NCI-H774 (cell line): ENCODE measurements at places on chromosomes 12 and 14.

GRCh38 chr12:95605087-95605486 is 53.8 kb upstream of the USP44 start:
- no peak for DNase-seq

GRCh38 chr12:65496617-65497016 is 218.1 kb downstream of the MSRB3 start:
- no peak for DNase-seq

- no peak for DNase-seq
Observed at GRCh38 chr12:125519026-125519651, 453.9 kb downstream of the AACS start.

DNA sequence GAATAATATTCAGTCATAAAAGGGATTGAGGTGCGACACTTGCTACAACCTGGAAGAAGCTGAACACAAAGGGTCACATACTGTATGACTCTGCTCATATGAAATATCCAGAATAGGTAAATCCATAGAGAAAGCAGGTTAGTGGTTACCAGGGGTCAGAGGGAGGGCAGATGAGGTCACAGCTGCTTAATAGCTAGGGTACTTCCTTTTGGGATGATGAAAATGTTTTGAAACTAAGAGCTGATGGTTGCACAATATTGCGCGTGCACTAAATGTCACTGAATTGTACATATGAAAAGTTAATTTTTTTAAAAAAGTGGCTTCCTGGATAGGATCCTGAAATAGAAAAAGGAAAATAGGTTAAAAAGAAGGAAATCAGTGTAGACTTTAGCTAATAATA is 23.8 kb downstream of the NEUROD4 start:
- DNase-seq: no peak

- no peak for DNase-seq
Observed at GRCh38 chr12:44287545-44287944, 451.7 kb downstream of the TMEM117 start.

GRCh38 chr12:68425998-68426397 is 93.8 kb upstream of the MDM1 start:
- no peak for DNase-seq

GRCh38 chr14:51323492-51323891 is 83.4 kb downstream of the TMX1 start:
- no peak for DNase-seq

DNA sequence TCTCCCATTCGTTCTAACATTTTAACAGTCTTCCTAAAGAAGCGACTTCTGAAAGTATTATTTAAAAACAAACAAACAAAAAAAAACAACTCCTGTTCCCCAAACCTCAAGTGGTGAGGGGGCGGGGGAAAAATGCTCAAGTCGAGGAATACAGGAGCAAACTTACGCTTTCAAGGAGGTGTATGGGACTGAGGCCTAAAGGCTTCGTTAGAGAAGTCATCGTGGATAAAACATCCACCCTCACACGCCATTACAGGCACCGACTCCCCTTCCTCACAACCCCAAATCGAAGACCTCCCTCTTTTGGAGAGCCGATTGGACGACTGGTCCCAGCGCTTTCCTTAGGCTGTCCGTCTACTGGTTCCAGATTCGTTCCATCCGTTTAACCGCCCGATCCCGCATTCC is 693 bp downstream of the CBX5 start:
- no peak for DNase-seq

GRCh38 chr12:132152953-132153352 is 8.7 kb downstream of the NOC4L start:
- DNase-seq: no peak

- no peak for DNase-seq
Observed at GRCh38 chr12:84507956-84508850, 404.4 kb downstream of the SLC6A15 start.

DNA sequence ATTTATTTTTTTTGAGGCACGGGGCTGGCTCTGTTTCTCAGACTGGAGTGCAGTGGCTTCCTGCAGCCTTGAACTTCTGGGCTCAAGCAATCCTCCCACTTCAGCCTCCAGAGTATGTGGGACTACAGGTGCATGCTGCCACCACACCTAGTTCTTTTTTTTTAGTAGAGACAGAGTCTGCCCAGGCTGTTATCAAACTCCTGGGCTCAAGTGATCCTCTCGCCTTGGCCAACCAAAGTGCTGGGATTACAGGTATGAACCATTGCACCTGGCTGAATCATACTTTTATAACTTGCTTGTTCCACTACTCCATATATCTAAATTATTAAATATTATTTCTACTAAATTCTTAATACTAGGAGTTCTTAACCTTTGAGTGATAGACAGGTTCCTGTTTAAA is 111.6 kb downstream of the BTG1 start:
- no peak for DNase-seq

DNA sequence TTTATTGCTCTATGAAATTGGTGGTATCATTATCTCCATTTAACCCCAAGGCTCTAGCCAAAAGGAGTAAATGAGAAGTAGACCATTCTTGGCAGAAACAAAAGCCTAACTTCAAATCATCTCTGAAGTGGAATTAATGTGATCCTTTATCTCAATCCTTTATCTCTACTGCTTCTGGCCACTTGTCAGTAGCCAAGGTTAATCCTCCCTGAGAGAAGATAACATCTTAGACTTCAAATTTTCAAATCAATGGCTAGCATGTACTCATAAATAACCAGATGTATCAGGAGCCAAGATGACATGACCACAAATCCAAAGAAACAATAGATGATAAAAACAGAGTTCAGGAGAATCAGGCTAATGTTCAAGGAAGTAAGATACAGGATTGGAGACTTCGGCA is 123.1 kb upstream of the RASSF8 start:
- DNase-seq: no peak

GRCh38 chr12:72144553-72144952 is 127.6 kb upstream of the TRHDE start:
- no peak for DNase-seq

DNA sequence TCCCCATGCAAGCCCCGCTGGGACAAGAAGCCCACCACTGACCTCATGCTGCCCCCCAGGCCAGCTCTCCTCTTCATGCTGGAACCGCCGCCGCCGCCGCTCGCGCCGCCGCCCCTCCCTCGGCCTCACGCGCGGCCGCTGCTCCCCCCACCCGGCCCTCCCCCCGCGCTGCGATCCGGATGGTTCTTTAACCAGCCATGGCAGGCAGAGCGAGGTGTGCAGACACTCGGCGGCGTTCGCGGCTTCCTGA is at the start of gene DCAF5:
TSS of gene DCAF5 (minus strand) at position 218 of the 250 bp plus-strand sequence. CDS start at position 77, 141 bp downstream.
- no peak for DNase-seq

DNA sequence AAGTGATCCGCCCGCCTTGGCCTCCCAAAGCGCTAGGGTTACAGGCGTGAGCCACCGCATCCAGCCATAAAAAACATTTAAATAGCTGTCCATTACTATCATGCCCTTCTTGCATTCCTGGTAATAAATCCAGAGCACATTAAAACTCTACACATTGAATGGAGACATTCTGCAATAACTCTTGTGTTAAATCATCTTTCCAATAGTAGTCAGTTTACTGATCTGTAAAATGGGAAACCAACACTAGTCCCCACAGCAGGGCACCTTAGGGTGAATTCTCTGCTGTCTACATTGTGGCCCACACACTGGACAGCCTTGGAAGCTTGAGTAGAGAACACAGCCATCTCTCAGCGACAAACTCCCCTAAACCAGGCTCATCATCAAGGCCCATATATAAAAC is 85.5 kb upstream of the NUDT4 start:
- no peak for DNase-seq

DNA sequence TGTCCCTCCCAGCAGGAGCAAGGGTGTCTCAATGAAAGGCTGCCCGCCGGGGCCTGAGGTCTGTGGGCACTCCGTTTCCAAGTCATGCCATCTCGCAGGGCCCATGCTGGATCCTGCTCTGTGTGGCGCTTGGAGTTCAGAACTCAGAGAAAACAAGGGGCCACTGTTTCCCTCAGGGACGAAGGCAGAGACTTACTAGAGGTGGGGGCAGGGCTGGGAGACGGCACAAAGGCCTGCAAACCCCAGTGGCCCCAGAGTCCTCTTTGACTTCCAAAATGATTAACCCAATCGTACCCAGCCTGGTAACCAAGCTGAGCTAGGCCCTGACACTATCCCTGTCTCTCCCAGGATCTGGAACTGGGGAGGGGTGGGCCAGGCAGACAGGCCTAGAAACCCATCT is 95.8 kb downstream of the ITPK1 start:
- DNase-seq: no peak

GRCh38 chr14:61894452-61895077 is 132.3 kb downstream of the SNAPC1 start:
- no peak for DNase-seq
